ENCODE measurements at places on chromosomes 7 and 10.

DNA sequence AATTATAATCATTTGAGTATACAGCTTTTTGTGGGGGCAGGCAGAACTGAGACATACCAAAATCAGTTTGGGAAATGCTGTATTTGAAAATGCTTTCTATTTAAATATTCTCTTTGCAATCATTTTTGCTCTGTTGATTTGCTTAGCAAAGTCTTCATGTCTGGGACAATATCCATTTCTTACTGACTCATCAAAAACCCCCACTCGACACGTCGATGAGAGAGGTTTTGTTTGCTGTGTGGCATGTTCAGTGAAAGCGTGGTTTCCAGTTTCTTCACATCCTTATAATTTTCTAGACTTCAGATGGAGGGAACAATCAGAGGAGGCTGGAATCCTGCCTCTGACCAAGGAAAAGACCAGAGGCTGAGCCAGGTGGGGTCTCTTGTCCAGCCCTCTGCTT lies 28.9 kb downstream of the HTRA1 start:
- DNase-seq: no peak

GRCh38 chr7:7687800-7688199 lies 30.6 kb downstream of the RPA3 start:
- DNase-seq: no peak

DNA sequence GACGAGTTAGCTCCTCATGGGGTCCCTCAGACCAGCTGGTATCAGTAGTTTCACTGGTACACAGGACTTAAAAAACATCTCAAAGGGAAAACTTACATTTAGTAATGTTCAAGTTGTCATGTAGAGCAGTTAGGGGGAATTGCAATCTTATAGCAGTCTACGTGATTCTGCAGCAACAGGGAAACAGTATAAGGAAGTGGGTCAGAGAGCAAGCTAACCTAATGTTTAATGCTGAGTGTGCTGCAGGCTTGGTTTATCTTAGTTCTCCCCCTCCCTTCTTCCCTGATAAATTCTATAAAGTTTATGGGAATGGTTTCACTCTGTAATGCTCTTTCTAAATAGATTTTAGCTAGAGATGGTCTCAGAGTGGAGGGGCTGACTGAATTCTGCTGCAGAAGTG lies 11.3 kb downstream of the SPAM1 start:
- DNase-seq: no peak

- peak; percentile 11 for DNase-seq
Measured at GRCh38 chr10:114632869-114633715, 25.0 kb downstream of the ABLIM1 start.

DNA sequence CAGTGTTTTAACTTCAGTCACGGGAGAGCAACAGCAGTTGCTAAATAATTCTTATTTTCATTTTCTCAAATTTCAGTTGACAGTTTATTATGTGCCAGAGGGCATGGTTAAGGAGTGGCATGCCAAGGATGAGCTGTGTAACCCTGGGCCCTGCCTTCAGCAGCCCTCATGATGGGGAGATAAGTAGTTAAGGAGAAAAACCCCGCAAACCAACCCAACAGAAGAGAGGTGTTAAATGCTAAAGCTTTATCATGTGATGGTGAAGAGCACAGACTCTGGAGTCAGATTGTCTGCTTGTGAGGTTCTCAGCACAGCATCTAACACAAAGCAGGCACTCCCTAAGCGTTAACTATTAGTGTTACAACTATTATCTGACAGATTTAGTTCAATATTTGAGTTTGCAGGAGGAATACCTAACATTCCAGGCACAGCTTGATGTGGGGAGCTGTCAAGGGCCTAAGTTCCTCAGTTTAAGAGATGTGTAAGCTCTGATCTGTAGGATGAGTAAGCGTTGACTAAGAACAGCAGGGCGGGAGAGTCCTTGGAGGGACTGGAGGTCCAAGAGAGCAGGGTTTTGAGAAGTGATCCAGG lies 29.6 kb downstream of the STAM start:
- no peak for DNase-seq

DNA sequence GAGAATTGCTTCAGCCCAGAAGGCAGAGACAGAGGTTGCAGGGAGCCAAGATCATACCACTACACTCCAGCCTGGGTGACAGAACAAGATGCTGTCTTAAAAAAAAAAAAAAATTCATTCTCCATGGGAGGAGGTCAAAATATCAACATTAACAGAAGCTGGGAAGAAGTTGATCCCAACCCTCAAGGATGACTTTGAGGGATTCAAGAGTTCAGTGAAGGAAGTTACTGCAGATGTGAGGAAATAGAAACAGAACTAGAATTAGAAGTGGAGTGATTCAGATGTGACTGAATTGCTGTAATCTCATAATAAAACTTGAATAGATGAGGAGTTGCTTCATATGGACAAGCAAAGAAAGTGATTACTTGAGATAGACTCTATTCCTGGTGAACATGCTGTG lies 19.7 kb upstream of the RPEL1 start:
- DNase-seq: no peak

DNA sequence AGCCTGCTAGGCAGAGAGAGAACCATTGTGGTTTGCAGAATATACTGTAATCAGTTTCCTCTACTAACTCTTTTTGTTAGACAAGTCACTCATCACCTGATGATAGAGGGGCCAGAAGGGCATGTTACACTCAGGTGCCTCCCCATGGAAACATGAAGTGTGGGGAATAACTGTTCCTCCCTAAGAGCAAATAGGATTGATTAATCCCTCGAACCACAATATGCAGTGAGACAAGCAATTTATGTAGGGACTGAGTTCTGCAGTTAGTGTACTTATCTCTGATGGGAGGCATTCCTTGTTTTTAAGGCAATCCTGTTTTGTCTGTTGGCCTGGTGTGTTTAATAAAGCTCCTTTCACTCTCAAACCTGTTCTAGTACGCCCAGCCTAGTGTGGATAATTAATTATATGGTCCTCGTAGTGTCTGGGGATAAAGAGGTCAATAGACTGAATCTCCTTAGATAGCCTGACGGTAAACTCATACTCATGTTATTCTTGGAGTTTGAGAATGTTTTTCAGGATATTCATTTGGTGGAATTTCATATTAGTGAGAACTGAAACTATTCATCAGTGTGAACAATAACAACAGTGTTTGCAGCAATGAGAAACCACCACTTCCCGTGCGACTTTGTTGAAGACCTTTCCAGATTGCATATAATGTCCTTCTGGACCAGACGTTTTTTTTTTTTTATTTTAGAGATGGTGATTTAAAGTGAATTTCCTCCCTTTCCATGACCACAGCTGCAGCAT lies 344.8 kb upstream of the FZD8 start:
- DNase-seq: no peak

GRCh38 chr7:127059475-127059874 lies 193.3 kb downstream of the GRM8 start:
- no peak for DNase-seq

DNA sequence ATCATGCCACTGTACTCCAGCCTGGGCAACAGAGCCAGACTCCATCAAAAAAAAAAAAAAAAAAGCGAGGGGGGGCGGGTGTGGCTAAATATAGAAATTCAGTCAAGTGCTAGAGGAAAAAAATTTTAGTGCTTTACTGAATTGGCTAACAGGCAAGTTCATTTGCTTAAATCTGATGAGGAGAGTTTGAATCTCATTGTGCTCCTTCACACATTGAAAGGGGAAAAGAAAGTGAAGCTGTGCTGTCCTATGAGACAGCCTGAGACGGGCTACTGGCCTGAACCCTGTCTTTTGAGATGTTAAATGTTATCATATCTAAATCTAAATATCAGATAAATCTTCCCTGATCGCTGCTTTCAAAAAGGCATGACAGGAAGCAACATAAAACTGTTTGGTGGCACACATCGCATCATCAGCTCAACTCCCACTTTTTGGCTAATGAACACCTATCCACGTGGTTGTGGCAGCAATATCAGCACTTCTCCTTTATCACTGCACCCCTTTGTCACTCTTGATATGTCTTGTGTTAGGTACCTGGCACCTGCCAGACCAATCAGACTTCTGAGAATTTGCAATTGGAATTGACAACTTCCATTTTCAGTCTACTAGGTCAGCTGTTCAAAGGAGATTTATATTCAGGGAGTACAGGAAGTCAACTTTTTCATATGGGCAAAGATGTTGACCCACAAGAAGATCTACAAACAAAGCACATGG lies 14.0 kb upstream of the IFIT1B start:
- no peak for DNase-seq

DNA sequence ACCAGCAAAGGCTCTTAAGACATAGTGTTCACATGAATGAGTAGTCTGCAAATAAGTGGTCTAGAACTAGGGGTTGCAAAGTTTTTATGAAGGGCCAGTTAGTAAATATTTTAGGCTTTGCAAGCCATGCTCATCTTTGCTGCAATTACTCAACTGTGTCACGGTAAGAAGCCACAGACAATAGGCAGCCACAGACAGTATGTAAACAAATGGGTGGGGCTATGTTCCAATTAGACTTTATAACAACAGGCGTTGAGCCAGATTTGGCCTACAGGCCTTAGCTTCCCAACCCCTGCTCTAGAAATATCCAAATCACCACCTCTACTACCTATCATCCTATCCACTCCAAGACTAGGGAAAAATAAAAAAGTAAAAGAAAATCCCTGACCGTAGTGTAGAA lies 9.2 kb downstream of the IKZF5 start:
- DNase-seq: no peak

- DNase-seq: no peak
Measured at GRCh38 chr7:82729172-82730030, 285.8 kb upstream of the CACNA2D1 start.

DNA sequence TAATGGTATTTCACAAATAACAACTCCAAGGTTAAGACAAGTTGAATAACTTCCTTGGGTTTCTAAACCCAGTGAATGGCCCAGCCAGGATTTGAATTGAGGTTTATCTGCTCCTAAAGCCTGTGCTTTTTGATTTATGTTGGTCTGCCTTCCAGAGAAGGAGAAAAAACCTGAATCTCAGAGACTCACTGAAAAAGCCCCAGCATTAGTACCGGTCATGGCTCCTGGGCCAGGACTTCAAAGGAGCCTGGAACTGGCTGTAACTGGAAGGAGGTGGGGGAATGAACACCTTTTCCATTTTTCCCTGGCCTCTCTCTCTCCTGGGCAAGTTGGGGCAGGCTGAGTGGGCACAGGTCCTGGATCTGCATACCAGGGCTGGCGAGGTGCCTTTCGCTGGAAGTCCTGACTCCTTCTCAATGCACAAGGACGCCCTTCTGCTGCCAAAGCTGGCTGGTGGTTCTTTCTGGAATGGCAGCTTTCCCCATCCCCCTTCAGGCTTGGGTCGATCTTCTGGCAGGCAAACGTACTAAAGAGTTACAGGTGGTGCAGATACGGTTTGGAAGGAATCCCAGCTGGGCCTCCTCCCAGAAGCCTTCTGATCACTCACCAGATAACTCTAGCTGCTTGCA lies 268.2 kb downstream of the PTEN start:
- DNase-seq: no peak

- DNase-seq: no peak
Measured at GRCh38 chr10:49367600-49367999, 28.3 kb downstream of the DRGX start.

- no peak for DNase-seq
Measured at GRCh38 chr7:81715984-81716588, 53.8 kb downstream of the HGF start.

DNA sequence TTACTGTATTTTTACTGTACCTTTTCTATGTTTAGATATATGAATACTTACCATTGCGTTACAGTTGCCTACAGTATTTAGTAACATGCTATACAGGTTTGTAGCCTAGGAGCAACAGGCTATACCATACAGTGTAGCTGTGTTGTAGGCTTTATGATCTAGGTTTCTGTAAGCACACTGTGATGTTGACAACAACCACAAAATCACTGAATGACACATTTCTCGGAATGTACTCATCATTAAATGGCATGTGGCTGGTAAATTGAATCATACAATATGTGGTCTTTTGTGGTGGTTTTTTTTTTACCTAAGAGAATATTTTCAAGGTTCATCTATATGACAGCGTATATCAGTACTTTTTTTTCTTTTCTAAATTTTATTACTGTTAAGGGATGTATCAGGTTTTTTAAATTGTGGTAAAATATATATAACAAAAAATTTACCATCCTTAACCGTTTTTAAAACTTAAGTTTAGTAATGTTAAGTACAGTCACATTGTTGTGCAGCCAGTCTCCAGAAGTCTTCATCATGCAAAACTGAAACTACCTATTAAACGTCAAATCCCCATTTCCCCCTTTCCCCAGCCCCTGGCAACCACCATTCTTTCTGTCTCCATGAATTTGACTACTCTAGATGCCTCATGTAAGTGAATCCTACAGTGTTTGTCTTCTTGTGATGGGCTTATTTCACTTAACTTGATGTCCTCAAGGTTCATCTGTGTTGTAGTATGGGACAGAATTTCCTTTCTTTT lies 21.5 kb downstream of the BTAF1 start:
- DNase-seq: no peak

GRCh38 chr7:124457841-124458240 lies 307.8 kb downstream of the GPR37 start:
- no peak for DNase-seq

- no peak for DNase-seq
Measured at GRCh38 chr10:68075550-68076004, 494 bp upstream of the HERC4 start.

DNA sequence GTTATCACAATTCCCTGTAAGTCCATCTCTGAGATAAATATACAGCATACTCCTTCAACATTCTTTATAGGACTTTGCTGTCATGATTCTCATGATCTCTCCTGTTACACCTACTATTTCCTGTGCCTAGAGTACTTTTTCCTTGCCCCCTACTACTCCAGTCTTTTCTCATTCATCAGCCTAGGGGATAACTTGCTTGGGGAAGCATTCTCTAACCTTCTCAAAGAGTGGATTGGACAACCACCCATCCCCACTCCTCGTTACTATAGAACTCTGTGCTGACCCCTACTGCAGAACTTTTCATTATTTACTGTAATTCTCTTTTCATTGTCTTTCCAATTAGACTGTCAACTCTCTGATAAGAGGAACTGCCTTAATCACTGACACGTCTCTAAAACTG lies 57.4 kb upstream of the TFEC start:
- no peak for DNase-seq

- DNase-seq: no peak
Measured at GRCh38 chr7:111987115-111987826, 218.9 kb downstream of the DOCK4 start.

GRCh38 chr7:46853451-46853850 lies 728.5 kb downstream of the TNS3 start:
- DNase-seq: no peak

- no peak for DNase-seq
Measured at GRCh38 chr10:113006656-113007342, 56.8 kb downstream of the TCF7L2 start.

DNA sequence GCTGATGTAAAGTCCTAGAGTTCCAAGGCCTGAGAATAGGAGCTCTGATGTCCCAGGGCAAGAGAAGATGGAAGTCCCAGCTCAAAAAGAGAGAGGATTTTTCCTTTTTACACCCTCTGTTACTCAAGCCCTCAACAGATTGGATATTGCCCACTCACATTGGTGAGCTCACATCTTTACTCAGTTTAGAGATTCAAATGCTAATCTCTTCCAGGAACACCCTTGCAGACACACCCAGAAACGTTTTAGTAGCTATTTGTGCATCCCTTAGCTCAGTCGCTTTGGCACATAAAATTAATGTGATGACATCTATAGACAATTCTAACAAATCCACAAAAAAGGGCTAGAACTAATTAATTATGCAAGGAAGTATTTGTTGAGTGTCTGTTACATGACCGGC lies 27.1 kb downstream of the ARMC3 start:
- no peak for DNase-seq

GRCh38 chr7:1709281-1709680 lies 39.2 kb downstream of the ELFN1 start:
- DNase-seq: no peak

Measured in activated naive CD8-positive, alpha-beta T cell treated with anti-CD3 and anti-CD28 coated beads, Interleukin-2, amount 50 U/mL, for 24 hours (primary cell).